ENCODE measurements at places on chromosomes 4 and X. TPM values are rescaled to one million over a fixed set of nuclear protein-coding genes. Genes with fewer than 3 reads are reported as not detected.

DNA sequence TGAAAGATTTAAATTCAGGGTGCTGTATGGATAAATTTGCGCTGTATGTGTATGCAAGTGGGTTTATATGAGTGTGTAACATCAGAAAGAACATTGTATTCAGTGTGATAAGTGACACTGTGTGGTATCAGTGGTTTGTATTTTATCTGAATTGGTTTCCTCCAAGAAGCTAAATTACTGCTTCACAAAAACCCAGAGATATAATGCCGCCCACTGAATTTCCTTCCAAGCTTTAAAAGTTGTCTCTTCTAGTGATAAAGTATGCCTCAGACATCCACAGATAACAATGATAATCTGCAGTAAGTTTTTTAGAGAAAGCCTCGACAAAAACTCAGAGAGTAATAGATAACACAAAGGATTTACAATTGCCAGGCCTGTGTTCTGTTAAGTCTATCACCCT is 710.6 kb upstream of the HS3ST1 start:
- DNase-seq: no peak

- no peak for DNase-seq
These were observed 673.4 kb downstream of the TRIML1 start for GRCh38 chr4:188812644-188813043.

DNA sequence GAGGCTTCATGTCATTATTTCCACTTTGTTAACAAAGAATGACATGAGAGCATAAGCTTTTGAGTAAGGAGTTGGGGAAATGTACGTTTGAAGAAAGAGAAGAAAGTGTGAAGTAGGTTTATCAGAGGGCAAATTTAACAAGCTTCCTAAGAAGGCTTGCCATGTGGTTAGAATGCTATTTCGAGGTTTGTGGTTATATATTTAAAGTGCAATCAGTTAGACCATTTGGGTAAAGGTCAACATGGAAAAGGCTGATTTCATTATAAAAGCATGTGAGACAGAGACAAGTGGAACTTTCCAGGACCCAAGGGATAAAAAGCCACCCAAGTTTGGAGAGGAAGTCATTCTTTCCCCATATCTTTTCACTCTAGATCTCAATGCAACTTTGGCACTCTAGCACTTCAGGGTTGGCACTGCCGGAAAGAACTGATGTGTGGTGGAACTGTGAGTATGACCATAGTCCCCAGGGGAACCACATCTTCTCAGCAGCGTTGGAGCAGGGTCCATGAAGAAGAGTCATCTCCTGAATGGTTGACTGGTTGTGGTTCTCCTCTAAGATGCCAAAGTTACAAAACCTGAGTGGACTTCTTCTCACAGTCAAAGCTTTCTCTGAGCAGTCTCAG is 529.9 kb downstream of the MID1IP1 start:
- DNase-seq: no peak

The SPANXA2 gene
- total RNA-seq: not detected

The CDX4 gene
- not detected for total RNA-seq

Data from NCI-H460 (cell line).